Activated naive CD8-positive, alpha-beta T cell treated with anti-CD3 and anti-CD28 coated beads for 36 hours (primary cell): ENCODE measurements at places on chromosomes 3 and 15.
A peak's percentile ranks its signal among the peaks of the same experiment; 100 is the strongest.

- DNase-seq, result no peak
- H3K27me3 ChIP-seq, result no peaks in the 10 kb centered on the region
- H3K27ac ChIP-seq, result no peak overlapping the region
- H3K36me3 ChIP-seq, result no peaks in the 10 kb centered on the region
- H3K4me1 ChIP-seq, result no peaks in the 10 kb centered on the region
Observed at GRCh38 chr15:100216182-100216581, 125.6 kb downstream of the ADAMTS17 start.

GRCh38 chr15:41530363-41530956 lies 13.6 kb downstream of the RPAP1 start:
- no peaks in the 10 kb centered on the region for H3K27me3 ChIP-seq
- no peak overlapping the region for H3K4me3 ChIP-seq
- H3K27ac ChIP-seq, result no peak overlapping the region
- H3K36me3 ChIP-seq, result peaks cover 24% of the 10 kb centered on the region
- no peaks in the 10 kb centered on the region for H3K4me1 ChIP-seq

- peaks cover 7% of the 10 kb centered on the region for H3K27me3 ChIP-seq
- DNase-seq, result no peak
- no peak overlapping the region for H3K4me3 ChIP-seq
- no peaks in the 10 kb centered on the region for H3K4me1 ChIP-seq
Observed at GRCh38 chr15:70976851-70977250, 84.2 kb downstream of the LRRC49 start.

DNA sequence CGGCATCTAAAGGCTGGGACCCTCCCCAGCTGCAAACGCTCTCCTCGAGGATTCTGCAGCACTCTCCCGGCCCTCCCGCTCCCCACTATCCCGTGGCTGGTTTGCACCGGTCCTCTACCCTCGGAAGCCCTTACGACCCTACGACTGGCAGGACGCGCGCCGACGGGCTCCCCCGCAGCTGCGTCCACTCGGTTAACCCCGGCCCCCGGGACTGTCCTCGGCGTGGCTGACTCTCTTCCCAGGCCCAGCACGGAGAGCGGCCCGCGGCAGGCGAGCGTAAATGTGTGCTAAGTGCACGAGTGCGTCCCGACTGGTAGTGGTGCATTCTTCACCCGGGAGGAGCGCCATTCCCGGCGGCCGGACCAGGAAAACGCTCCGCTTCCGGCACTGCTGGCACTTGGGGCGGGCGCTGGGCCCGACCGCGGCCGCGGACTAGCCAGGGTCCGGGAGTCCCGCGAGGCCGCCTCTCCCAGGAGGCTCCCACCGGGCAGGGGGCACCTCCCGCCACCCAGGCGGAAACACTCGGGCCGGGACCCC lies 508 bp downstream of the GORASP1 start:
- peak overlapping the region; percentile 38 for H3K27ac ChIP-seq
- peak; percentile 26 for DNase-seq
- no peaks in the 10 kb centered on the region for H3K36me3 ChIP-seq

- DNase-seq, result no peak
- H3K4me1 ChIP-seq, result no peaks in the 10 kb centered on the region
- H3K27me3 ChIP-seq, result peaks cover 4% of the 10 kb centered on the region
- no peaks in the 10 kb centered on the region for H3K36me3 ChIP-seq
Observed at GRCh38 chr3:39712413-39713048, 96.9 kb upstream of the MYRIP start.

DNA sequence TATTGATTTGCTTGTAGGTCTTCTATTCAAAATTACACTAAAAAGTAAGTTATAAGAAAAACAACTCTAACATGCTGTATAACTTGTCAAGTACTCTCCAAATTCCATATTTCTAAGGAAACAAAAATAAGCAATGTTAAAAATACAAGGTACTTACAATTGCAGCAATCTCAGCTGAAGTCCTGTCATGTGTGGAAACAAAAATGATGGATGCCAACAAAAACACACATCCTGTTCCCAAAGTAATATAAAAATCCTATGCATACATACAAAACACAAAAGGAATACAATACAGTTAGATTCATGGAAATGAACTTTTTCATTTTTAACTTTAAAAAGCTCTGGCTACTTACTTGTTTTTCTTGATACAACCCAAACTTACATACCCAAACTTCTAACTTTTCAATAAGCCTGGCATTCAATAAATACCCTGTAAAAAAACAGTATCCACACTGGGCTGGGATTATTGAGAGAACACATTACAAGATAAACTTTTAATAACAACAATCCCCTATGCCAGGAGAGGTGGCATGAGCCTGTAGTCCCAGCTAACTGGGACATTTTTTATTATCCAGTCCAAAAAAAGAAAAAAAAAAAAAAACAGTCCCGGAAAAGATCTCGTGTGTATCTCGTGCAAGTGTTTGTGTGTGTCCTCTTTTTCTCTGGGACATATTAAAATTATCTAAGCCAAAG lies 14.7 kb downstream of the CMTM6 start:
- no peak overlapping the region for H3K4me3 ChIP-seq
- H3K4me1 ChIP-seq, result peaks cover 14% of the 10 kb centered on the region
- H3K27ac ChIP-seq, result peak overlapping the region; percentile 48
- peaks cover 30% of the 10 kb centered on the region for H3K36me3 ChIP-seq
- no peak for DNase-seq

GRCh38 chr3:75781079-75781745 lies 4.1 kb downstream of the ZNF717 start:
- peaks cover 8% of the 10 kb centered on the region for H3K4me1 ChIP-seq
- no peak overlapping the region for H3K27ac ChIP-seq
- H3K4me3 ChIP-seq, result no peak overlapping the region
- peaks cover 90% of the 10 kb centered on the region for H3K36me3 ChIP-seq
- H3K27me3 ChIP-seq, result no peaks in the 10 kb centered on the region

GRCh38 chr3:71564361-71564760 lies 19.2 kb downstream of the FOXP1 start:
- H3K27me3 ChIP-seq, result no peaks in the 10 kb centered on the region
- no peak overlapping the region for H3K4me3 ChIP-seq
- H3K27ac ChIP-seq, result no peak overlapping the region

- peaks cover 31% of the 10 kb centered on the region for H3K36me3 ChIP-seq
- H3K27me3 ChIP-seq, result no peaks in the 10 kb centered on the region
- no peak overlapping the region for H3K4me3 ChIP-seq
- DNase-seq, result no peak
Observed at GRCh38 chr15:45027220-45027619, 4.2 kb downstream of the SORD start.

- H3K36me3 ChIP-seq, result no peaks in the 10 kb centered on the region
- no peak overlapping the region for H3K4me3 ChIP-seq
- DNase-seq, result no peak
- no peaks in the 10 kb centered on the region for H3K4me1 ChIP-seq
Observed at GRCh38 chr3:161644891-161645635, 148.5 kb downstream of the OTOL1 start.

- no peak overlapping the region for H3K4me3 ChIP-seq
- H3K27me3 ChIP-seq, result no peaks in the 10 kb centered on the region
- peaks cover 44% of the 10 kb centered on the region for H3K4me1 ChIP-seq
- no peak for DNase-seq
Observed at GRCh38 chr3:102081572-102082289, 232.4 kb downstream of the NFKBIZ start.

GRCh38 chr3:50134367-50134766 lies 20.8 kb upstream of the SEMA3F start:
- H3K27ac ChIP-seq, result no peak overlapping the region
- no peaks in the 10 kb centered on the region for H3K36me3 ChIP-seq
- H3K27me3 ChIP-seq, result no peaks in the 10 kb centered on the region
- peaks cover 10% of the 10 kb centered on the region for H3K4me1 ChIP-seq
- H3K4me3 ChIP-seq, result no peak overlapping the region

DNA sequence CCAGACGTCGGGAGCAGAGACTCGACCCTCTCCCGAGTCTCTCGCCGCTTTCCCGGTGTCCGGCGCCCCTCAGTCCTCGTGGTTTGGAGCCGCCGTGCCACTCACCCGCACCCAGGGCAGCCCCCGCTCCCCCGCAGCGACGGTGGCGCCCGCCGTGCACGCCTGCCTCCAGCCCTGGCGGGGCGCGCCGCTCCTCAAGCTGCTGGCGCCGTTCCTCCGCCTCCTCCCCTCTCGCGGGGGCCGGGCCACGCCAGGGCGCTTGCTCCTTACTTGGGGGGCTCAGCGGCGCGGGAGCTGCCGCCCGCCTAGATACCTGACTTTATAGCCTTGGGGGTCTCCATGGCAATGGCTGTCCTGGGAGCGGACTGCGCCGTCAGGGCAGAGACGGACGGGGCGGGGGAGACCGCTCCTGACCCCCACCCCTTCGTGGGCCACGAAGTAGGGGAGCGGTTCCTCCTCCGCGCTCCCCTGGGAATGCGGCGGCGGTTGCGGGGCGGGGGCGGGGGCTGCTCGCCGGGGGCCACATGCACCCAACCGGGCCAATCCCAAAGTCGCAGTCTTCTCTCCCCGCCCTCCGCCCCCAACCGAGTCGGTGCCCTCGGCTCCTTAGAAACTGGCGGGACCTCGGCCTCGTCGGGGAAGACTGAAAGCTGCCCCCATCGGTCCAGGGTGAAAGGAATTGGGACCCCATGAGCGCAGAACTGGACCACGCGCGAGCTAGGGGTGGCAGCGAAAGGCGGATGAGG lies at the start of gene ANKRD63:
TSS of gene ANKRD63 (minus strand) at position 196 of the 746 bp plus-strand sequence. CDS start 478 bp downstream, outside the sequence.
- H3K4me3 ChIP-seq, result peak within 1 kb of the TSS; percentile 63
- DNase-seq, result peak; percentile 53
- peaks cover 40% of the 10 kb centered on the region for H3K27me3 ChIP-seq
- H3K27ac ChIP-seq, result no peak within 1 kb of the TSS
- peaks cover 8% of the 10 kb centered on the region for H3K4me1 ChIP-seq

GRCh38 chr3:159887911-159888310 lies 100.7 kb upstream of the IL12A start:
- no peak overlapping the region for H3K4me3 ChIP-seq
- no peaks in the 10 kb centered on the region for H3K4me1 ChIP-seq
- no peak for DNase-seq
- H3K36me3 ChIP-seq, result no peaks in the 10 kb centered on the region
- peaks cover 4% of the 10 kb centered on the region for H3K27me3 ChIP-seq

DNA sequence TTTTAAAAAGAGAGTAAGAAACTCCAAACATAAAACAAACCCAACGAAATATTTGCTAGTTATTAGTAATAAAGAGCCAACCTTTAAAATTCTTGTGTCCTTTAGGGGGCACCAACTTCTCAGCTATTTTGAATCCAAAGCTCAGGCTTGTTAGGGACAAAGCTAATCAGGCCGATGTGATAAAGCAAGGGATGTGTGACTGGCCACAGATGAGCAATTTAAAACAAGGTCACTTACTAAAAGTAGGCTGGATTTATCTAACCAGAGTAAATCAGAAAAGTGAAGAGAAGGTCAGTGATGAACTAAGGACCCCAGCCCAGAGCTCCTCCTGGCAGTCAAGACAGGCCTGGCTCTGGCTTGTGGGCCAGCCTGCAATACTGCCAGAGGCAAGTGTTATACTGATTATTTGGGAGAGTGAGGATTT lies 108.5 kb downstream of the CYP19A1 start:
- H3K27me3 ChIP-seq, result peaks cover 39% of the 10 kb centered on the region
- no peaks in the 10 kb centered on the region for H3K36me3 ChIP-seq
- no peak overlapping the region for H3K27ac ChIP-seq
- H3K4me1 ChIP-seq, result peaks cover 3% of the 10 kb centered on the region

DNA sequence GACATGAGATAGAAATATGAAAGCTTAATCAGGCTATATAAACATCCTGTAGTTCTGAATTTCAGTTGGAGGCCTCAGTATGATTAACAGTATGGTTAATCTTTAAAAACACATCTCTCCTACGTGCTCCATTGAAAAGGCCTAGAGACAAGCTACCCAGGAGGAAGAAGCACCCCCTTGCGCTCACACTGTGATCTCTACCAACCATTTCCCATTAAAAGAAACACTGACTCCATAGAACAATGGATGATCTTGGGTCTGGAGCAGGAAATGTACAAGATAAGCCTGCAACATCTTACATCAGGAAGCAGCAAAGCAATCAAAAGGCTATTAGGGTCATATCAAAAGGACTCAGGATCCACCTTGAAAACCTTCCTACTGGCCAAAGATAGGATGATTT lies 3.4 kb upstream of the EOGT start:
- DNase-seq, result no peak
- peaks cover 29% of the 10 kb centered on the region for H3K4me1 ChIP-seq
- H3K27ac ChIP-seq, result no peak overlapping the region
- H3K36me3 ChIP-seq, result peaks cover 20% of the 10 kb centered on the region

GRCh38 chr3:184738982-184739381 lies 27.1 kb upstream of the MAGEF1 start:
- H3K27ac ChIP-seq, result no peak overlapping the region
- no peaks in the 10 kb centered on the region for H3K27me3 ChIP-seq
- no peak for DNase-seq
- no peak overlapping the region for H3K4me3 ChIP-seq
- peaks cover 4% of the 10 kb centered on the region for H3K4me1 ChIP-seq

GRCh38 chr3:63076357-63076756 lies 201.1 kb upstream of the CADPS start:
- H3K27ac ChIP-seq, result no peak overlapping the region
- no peak for DNase-seq
- H3K36me3 ChIP-seq, result no peaks in the 10 kb centered on the region
- no peaks in the 10 kb centered on the region for H3K27me3 ChIP-seq
- H3K4me1 ChIP-seq, result no peaks in the 10 kb centered on the region
